ENCODE measurements at places on chromosomes 5 and 9. TPM values are rescaled to one million over a fixed set of nuclear protein-coding genes. Genes with fewer than 3 reads are reported as not detected.

- H3K4me3 ChIP-seq: no peak overlapping the region
- H3K36me3 ChIP-seq: no peaks in the 10 kb centered on the region
- H3K4me1 ChIP-seq: peaks cover 2% of the 10 kb centered on the region
- H3K27me3 ChIP-seq: no peaks in the 10 kb centered on the region
- DNase-seq: no peak
- H3K27ac ChIP-seq: no peak overlapping the region
These were observed 86.3 kb upstream of the RPS23 start for GRCh38 chr5:82364497-82364896.

Gene NRG2
- 30.1 TPM for total RNA-seq

DNA sequence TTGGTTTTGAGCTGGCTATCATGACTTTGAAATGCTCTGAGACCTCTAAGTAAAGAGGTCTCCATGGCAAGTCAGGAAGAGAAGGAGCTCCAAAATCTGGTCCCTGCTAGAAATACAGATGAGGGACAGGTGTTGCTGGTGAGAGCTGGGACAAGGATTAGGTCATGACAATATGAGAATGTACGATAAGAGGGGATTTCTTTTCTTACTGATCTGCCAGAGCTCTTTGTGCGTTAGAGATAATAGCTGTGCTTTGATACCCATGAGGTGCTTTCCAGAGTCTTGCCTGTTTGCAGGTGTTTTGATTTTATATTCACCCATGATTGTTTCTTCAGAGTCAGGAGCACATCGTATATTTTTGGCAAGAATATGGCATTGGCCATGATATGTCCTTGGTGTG lies 56.5 kb downstream of the ANKRD33B start:
- H3K27me3 ChIP-seq: no peaks in the 10 kb centered on the region
- no peak overlapping the region for H3K27ac ChIP-seq
- H3K4me1 ChIP-seq: no peaks in the 10 kb centered on the region
- H3K36me3 ChIP-seq: no peaks in the 10 kb centered on the region
- DNase-seq: no peak

Gene CCIN
- 0.28 TPM for total RNA-seq

Gene ANKRD34B
- not detected for total RNA-seq

Gene OBP2B
- total RNA-seq: not detected

GRCh38 chr5:59221769-59222168 lies 638.9 kb downstream of the RAB3C start:
- H3K27ac ChIP-seq: no peak overlapping the region
- no peak overlapping the region for H3K4me3 ChIP-seq
- H3K36me3 ChIP-seq: no peaks in the 10 kb centered on the region
- no peaks in the 10 kb centered on the region for H3K27me3 ChIP-seq
